ENCODE measurements at places on chromosomes 16 and 17.

GRCh38 chr17:81384929-81385319, 10.3 kb upstream of the BAHCC1 start:
- DNase-seq: no peak

DNA sequence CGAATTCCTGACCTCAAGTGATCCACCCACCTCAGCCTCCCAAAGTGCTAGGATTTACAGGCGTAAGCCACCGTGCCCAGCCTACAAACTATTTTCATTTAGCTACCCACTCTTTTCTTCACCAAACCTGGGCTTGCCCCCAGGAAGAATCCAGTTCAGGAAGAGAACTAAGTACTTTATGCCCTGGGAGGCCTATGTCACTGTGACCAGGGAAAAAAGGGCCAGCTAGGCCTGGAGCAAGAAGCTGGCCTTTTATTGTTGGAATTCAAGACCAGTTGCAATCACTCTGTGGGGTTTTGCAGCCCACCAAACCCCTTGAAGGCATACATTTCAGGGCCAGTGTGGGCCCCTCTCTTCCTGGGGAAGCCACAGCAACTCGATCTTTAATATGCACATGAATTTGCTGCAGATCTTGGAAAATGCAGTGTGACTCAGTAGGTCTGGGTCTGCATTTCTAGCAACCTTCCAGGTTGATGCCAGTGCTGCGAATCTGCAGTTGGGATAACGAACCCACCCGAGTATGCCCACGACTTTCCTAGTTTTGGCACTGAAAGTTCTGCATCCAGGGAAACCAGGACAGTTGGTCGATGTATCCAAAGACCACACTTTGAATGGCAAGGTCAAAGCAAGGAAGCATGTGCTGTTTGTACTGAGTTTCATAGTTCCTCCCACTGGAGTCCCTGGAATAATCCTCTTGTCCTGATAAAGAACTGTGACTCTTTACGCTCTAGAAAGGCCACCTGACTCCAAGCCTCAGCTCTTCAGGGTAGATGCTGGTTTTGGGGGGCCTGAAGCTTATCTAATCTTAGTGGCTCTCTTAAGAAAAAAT, 7.2 kb upstream of the MRPS23 start:
- DNase-seq: no peak

DNA sequence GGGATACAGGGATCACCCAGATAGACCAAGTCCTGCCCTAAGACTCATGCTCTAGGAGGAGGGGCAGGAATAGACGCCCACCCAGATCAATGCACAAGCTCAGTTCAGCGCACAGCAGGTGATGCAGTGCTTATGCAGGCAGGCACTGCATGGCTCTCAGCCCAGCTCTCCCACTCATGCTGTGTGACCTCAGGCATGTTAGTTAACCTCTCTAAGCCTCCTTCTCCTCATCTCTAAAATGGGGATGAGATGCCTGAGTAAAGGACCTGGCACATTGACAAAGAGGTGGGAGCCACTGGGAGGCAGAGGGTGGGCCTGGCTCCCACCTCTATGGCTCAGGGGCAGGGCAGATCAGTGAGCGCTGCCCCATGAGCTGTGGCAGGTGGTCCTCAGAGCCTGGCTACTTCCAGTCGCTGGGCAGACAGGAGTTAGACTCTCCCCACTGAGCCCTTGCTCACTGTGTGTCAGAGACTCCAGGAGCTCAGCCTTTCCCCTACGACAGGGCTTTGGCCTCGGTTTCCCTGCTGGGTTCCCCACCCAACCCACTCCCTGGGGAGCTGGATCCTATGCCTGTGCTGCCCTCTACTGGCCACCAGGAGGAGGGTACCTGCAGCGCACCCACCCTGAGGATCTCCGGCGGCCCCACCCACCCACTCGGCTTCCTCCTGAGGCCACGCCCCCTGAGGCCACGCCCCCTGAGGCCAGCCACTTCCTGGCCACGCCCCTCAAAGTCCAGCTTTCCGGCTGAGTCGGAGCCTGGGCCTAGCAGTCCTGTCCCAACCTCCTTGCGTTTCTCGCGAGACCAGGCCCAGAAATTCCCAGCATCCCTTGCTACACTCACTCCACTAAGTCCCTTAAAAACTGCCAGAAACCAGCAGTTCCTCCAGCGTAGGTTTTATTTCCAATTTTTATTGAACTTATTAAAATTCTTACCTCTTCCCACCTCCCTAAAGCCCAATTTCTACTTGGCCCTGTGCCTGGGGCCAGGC, 196.1 kb downstream of the GSG1L start:
- peak; percentile 92 for DNase-seq

- peak; percentile 64 for DNase-seq
Observed at GRCh38 chr17:75758131-75758905, 6.7 kb downstream of the GALK1 start.

DNA sequence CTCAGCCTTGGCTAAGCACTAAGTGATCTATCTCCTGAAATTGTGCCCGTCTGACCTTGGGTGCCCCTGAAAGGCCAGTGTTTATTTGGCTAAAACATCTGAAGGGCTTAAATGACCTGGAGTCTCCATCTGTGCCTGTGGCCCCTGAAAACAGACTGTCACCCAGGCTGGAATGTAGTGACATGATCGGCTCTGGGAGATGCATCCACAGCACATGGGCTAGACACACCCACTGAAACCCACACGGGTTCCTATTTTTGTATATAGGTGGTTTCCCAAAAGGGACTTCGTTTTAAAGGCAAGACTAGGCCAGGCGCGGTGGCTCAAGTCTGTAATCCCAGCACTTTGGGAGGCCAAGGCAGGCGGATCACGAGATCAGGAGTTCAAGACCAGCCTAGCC, 13.5 kb downstream of the CEP295NL start:
- no peak for DNase-seq

DNA sequence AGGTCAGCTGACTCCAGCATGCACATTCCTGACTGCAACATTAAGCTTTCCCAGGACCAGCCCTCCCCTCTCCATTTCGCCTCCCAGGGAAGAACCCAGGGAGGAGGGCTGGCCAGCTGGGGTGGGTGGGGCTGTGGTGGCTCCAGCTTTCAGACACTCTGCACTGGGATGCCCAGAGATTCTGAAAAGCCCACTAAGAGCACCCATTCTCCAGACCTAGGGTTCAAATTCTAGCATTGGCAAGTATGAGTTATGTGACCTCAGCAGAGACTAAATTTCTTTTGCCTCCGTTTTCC, 7.8 kb downstream of the DLX3 start:
- DNase-seq: peak; percentile 13

DNA sequence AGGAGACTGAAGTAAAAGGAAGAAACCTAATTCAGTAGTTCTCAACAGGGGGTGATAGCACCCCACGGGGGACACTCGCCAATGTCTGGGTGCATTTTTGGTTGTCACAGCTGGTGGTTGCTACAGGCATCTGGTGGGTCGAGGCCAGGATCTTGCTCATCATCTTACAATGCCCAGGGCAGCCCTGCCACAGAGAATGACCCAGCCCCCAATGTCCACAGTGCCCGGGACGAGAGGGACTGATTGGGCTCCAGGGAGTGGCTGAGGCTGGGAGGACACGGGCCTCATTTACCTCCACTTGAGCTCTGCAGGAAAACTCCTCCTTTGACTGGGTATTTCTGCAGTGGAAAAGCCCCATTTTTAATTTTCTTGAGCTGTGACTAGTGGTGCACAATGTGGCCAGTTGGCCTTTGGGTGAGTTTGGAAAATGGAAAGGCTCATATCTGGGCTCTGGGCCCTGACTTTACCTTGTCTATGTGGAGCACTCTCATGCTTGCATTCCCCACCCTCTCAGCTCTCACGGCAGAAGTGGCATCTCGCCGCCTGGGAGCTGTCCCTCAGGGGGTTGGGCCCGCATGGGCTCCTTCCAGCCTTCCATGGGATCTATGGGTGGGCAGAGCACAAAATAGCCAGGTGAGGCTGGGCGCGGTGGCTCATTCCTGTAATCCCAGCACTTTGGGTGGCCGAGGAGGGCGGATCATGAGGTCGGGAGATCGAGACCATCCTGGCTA, 37.7 kb upstream of the IRF8 start:
- no peak for DNase-seq

GRCh38 chr16:46970089-46970488, 3.4 kb downstream of the DNAJA2 start:
- DNase-seq: no peak

GRCh38 chr17:7307686-7308624, 527 bp downstream of the EIF5A start:
- peak; percentile 64 for DNase-seq

- no peak for DNase-seq
Observed at GRCh38 chr16:88522276-88522949, 47.8 kb upstream of the ZC3H18 start.

GRCh38 chr17:18040261-18040858, 1.2 kb downstream of the GID4 start:
- DNase-seq: no peak

- DNase-seq: peak; percentile 60
Observed at GRCh38 chr17:8408371-8408770, 10.7 kb upstream of the RNF222 start.

- DNase-seq: no peak
Observed at GRCh38 chr17:55911186-55911585, 160.3 kb downstream of the PCTP start.

- DNase-seq: no peak
Observed at GRCh38 chr17:42290577-42290976, 2.3 kb downstream of the STAT5A start.

DNA sequence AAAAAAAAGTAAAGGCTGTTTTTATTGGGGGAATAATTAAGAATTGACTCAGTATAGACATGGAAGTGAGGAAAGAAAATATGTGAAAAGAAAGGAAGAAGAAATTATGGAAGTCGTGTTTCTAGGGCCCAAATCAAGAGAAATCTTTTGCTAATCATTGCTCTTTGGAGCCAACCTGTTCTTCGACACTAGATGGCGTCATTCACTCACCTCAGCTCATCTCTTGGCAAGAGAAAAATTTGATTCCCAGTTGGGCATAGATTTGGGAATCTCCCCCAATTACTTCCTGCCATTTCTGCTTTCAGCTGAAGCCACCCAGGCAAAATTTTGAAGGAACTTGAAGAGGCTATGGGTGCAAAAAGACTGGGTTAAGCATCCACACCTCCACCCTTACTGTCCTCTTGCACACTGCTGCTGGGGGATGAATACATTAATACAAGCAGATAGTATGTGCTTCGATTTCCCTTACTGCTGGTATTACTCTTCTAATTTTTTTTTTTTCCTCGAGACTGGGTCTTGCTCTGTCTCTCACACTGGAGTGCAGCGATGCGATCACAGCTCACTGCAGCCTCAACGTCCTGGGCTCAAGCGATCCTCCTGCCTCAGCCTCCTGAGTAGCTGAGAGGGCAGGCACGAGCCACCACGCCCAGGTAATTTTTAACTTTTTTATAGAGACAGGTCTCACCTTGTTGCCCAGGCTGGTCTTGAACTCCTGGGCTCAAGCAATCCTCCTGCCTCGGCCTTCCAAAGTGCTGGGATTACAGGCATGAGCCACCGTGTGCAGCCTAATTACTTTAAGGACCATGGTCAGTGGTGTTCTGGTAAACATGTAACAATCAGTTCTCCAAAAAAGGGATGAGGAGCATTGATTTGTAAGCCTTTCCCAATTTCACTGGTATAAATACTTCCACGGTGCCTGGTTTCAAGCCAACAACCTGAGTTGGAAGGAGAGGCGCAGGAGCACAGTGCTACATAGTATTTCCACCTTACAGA, 13.5 kb downstream of the PSMD7 start:
- DNase-seq: peak; percentile 76

GRCh38 chr16:12499032-12499745, 304.5 kb downstream of the CPPED1 start:
- DNase-seq: no peak

GRCh38 chr16:19991614-19992013, 82.1 kb downstream of the GPR139 start:
- DNase-seq: peak; percentile 41

DNA sequence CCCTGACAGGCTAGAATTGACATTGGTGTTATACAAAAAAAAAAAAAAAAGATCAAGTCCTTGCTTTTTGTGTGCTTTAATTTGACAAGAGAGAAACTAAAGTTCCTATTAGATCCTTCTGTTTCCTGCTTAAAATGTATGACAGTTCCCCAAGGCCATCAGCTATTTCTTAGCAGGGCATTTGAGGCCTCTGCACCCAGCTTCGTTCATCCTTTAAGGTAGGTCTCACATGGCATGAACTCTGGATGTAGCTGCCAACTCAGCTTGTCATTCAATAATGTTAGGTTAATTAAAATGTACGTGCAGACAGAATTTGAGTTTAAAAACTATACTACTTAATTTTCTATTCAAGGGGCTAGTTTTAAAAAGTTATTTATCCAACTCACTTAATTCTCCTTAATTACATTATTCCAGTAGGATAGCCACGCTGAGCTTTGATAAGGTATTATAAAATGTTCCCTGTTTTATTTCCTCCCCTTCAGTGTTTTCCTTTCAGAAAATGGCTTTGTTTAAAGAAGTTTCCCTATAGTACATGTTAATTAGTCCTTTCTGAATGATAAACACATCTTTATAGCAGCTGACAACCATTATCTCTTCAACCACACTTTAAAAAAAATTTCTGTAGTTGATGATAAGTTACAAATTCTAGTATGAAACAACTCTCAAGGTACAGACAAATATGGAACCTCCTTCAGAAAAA, 1.2 kb upstream of the RFFL start:
- DNase-seq: no peak

DNA sequence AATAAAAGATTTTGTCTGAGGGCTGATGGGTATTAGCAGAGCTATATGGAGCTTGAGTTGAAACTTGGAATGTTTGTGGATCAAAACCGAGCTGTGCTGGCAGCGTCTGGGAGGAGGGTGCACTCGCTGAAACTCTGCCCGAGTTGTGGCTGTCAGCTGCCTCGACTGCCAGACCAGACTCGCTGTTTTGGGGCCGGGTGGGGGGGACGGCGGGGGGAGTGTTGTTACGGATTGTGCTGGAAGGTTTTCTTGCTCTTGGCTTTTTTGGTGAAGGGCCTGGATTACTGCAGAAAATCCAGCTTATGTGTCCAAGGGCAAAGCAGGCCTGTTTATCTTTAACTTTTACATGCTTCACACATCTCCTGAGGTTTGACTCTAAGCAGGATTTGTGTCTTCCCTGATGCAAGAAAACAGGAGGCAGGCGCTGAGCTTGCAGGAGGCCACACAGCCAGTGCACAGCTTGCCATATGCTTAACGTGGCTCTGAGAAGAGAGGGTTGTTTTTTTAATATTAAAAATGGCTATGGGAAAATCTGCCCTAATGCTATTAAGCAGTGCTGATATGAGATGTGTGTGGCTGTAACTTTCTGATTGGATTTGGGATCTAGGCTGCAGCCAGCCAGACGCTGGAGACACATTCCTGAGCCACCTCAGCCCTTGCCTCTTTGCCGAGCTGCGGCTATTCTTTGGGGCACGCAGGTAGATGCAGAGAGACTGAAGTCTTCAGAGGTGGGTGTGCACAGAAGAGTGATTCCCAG, 20.5 kb upstream of the RPTOR start:
- DNase-seq: no peak

DNA sequence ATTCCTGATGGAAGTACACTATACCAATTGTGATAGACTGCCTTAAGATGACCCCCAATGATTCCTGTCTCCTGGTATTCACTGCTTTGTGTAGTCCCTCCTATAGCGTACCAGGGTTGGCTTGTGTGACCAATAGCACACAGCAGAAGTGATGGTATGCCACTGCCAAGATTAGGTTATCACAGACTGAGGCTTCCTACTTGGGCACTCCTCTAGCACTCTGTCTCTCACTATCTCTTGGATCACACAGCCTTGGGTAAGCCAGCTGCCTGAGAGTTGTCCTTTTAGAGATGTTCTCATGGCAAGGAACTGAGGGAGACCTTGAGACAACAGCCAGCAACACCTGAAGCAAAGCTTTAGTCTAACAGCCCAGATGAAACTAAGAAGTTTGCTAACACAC, 12.7 kb upstream of the AMFR start:
- no peak for DNase-seq

- no peak for DNase-seq
Observed at GRCh38 chr16:11047057-11047456, 102.7 kb downstream of the CLEC16A start.

- DNase-seq: peak; percentile 79
Observed at GRCh38 chr17:45316434-45317110, at the start of gene MAP3K14. MAP3K14 (minus strand) TSS chr17:45317020; CDS start chr17:45290745, 26,275 bp downstream.

Data from GM23338 (cell line).